ENCODE measurements at places on chromosomes 1 and 21.

- no peak for DNase-seq
Observed at GRCh38 chr1:152111515-152111968, 3.7 kb downstream of the TCHH start.

DNA sequence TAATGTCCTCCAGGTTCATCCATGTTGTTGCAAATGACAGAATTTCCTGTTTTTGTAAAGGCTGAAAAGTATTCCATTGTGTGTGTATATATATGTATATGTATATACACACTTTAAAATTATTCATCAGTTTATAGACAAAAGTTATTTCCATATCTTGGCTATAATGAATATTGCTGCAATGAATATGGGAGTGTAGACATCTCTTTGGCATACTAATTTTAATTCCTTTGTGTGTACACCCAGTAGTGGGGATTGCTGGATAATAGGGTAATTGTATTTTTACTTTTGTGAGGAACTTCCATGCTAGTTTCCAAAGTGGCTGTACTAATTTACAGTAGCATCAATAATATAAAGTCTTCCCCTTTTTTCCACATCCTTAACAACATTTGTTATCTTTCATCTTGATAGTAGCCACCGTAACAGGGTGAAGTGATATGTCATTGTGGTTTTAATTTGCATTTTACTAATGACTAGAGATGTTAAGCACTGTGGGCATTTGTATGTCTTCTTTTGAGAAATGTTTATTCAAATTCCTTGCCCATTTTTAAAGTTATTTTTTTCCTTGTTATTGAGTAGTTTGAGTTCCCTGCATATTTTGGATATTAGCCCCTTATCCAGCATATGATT is 243.0 kb downstream of the PDE4B start:
- no peak for DNase-seq

- no peak for DNase-seq
Observed at GRCh38 chr1:67584938-67585337, 100.1 kb upstream of the GADD45A start.

DNA sequence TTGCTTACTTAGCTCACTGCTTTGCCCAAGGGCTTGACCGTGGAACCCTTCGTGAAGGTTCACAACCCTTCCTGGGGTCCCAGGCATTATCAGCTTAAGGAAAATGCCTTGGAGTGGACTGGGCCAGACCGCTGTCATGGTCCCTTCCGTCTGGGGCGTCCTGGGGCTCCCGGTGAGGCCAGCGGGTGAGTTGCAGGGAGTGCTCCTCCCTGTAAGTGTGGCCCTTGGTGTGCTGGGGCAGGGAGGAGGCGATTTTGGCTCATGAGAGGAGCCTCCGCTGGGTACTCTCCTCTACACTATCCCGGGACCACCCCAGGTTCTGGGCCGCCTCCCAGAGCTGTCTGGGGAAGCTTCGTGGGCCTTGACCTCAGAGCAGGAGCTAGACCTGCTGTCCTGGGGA is 48.1 kb downstream of the AJAP1 start:
- DNase-seq: no peak

DNA sequence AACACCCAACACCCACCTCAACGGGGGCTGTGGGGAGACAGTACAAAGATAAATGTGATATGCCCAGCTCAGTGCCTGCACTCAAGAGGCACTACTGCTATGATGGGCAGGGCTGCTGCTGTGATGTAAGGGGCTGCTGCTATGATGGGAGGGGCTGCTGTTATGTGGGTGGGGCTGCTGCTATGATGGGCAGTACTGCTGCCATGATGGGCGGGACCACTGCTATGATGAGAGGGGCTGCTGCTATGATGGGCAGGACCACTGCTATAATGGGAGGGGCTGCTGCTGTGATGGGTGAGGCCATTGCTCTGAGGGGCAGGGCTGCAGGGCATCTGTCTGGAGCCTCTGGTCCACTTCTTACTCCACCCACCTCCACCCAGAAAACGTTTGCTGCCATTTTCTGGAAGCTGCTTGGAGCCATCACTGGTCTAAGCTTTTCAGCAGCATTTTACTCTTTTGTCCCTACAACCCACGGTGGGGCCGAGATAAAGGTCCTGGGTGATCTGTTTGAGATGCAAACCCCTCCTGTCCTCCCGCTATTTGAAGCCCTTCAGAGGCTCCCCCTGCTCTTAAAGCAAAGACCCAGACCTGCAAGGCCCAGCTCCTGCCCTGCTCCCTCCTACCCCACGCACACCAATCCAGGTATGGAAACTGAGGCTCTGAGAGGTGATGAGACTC is 656.9 kb downstream of the PTPRU start:
- DNase-seq: no peak
